ENCODE measurements at places on chromosomes 3 and 15. TPM values are rescaled to one million over a fixed set of nuclear protein-coding genes. Genes with fewer than 3 reads are reported as not detected.

Gene LRRC15
- polyA plus RNA-seq: 0.01 TPM

Gene ECT2
- 16.8 TPM for polyA plus RNA-seq

Gene CTXND1
- polyA plus RNA-seq: 0.15 TPM

Gene EEFSEC
- 7.3 TPM for polyA plus RNA-seq

Gene GLDN
- not detected for polyA plus RNA-seq

Gene HTR3E
- 1.8 TPM for polyA plus RNA-seq

Gene GRAMD1C
- 27.4 TPM for polyA plus RNA-seq

Gene PSMA4
- polyA plus RNA-seq: 348 TPM

Gene IQCF5
- polyA plus RNA-seq: not detected

Gene KNSTRN
- polyA plus RNA-seq: 24.3 TPM

Gene CPNE4
- not detected for polyA plus RNA-seq

Gene CCR9
- polyA plus RNA-seq: 0.92 TPM

Gene WNT7A
- polyA plus RNA-seq: not detected

Gene VPS39
- 45.2 TPM for polyA plus RNA-seq

Gene CPNE9
- not detected for polyA plus RNA-seq

Measured in small intestine (tissue), 16 donors.